ENCODE measurements at places on chromosomes 16 and 17.

DNA sequence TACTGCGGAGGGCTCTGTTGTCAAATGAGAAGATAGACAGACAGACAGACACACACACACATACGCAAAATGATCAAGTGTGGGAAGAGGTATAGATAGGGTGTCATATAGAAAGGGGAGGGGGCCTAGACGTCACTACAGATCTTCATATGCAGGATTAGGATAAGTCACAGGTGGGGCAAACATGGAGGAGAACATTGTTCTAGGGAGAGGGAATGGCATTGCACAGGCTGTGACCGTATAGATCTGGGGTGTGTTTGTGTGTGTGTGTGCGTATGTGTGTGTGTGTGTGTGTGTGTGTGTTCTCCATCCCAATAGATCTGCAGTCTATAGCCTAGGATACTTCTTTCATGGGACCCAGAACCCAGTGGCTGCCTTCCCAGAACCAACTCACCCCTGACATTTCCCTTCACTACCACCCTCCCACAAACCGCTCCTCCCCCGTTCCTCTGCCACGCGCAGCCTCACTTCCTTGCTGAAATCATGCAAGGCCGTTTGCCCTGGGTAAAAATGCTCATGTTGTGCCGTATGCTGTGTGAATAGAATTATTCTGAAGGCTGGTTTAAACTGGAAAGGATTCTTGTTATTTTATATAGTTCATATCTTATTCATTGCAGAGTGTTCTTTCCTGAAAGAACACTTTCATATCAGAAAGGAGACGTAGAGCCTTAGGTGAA lies 50.5 kb upstream of the CCL1 start:
- peak; percentile 6 for DNase-seq

DNA sequence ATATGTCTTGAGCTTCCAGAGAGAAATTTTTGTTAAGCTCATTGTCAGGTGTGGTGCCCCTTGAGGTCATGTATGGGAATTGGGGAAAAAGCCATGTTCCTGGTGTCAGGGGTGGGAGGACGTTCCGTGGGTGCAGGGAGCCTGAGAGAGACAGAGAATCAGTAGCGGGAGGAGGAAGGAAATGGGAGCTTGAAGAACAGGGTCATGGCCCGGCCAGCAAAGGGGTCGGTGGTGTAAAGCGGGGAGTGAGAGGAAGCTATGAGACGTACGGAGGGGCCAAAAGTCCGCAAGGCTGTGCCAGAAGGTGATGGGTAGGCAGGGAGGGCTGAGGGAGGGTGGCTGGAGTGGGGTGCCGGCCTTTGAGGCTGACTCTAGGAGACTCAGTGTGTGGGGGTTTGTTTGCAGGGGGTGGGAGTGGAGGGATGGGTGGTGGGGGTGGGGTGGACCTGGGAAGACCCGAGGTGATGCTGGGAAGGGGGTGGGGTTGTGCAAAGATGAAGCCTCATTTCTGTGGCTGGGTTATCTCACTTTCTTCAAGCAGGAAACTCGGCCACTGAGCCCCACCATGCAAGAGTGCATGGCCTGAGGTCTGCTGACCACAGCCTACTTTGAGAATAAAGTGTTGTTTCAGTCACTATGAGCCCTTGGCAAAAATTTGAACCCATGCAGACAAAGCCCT lies 63.6 kb downstream of the PLCG2 start:
- DNase-seq = no peak

GRCh38 chr16:66039793-66040192 lies 326.7 kb upstream of the CDH5 start:
- DNase-seq = no peak

DNA sequence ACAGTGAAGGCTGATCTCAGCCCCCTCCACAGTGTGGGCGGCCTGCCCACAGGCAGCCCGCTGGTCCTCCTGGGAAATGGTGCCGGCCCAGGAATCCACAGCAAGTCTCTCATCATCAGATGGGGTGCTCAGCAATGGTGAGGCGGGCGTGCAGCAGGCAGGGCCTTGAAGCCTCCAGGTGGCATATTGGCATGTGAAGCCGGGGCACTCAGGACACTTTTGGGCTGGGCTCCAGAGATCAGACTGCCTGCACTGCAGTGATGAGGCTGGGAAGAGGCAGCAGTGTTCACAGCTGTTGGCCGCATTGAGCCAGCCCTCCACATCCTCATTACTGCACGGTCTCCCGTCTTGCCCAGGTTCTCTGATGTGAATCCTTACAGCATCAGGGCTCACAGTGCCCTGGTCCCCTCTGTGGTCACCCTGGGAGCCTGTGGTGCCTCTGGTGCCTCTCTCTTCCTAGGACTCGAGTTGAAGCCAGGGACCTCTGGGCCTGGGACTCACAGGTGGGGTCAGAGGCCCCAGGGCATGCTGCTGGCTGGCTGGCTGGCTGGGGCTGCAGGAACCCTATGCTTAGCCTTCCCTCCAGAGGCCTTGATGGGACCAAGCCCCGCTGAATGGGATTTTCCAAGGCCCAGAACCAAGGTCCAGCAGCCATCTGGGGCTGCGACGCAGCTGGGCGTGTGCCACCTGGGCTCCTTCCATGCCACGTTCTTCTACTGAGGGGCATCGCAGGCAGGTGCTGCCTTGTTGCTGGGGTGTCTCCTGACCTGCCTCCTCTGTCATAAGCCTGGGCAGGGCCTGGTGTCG lies 48.6 kb downstream of the TNFRSF13B start:
- DNase-seq = no peak

DNA sequence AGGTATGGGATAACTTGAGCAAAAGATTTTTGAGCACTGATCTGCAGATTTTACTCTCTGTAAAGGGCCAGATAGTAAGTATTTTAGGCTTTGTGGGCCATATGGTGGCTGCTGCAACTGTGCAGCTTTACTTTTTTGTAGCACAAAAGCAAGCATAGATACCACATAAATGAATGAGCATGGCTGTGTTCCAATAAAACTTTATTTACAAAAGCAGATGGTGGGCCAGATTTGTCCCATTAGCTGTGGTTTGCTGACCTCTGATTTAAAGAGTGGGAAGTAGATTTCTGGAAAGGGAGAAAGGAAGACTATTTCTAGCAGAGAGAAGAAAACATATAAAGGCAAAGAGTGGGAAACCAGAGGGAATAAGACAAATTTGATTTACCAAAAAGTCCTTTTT lies 298.5 kb upstream of the HSBP1 start:
- no peak for DNase-seq

DNA sequence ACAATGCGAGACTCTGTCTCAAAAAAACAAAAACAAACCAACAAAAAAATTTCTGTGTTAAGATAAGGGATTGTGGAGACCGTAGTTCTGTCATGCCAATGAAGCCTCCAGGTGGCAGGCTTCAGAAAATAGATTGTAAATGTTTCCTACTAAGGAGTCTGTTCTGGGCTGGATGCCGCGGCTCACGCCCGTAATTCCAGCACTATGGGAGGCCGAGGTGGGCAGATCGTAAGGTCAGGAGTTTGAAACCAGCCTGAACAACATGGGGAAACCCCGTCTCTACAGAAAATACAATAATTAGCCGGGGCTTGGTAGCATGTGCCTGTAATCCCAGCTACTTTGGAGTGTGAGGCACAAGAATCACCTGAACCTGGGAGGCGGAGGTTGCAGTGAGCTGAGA lies 4.4 kb upstream of the SNX29 start:
- DNase-seq = no peak

GRCh38 chr16:65375651-65376050 lies 253.8 kb upstream of the CDH11 start:
- peak; percentile 8 for DNase-seq

DNA sequence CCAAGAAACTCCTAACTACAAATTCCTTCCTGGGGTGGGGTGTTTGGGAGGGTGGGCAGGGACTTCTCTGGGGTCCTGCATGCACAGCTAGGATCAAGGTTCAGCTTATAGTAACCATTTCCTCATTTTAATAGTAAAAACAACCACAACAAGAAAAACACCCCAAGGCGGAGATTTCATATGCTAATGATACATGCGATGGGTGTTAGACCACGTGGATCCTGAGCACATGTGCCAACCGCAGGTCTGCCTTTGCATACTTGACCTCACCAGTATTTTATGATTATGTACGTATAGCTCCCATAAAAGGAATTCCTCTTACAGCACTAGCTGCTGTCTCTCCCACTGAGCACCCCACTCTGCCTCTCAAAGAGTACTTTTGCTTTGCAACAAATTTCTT lies 1.9 kb downstream of the KRTAP4-11 start:
- no peak for DNase-seq

DNA sequence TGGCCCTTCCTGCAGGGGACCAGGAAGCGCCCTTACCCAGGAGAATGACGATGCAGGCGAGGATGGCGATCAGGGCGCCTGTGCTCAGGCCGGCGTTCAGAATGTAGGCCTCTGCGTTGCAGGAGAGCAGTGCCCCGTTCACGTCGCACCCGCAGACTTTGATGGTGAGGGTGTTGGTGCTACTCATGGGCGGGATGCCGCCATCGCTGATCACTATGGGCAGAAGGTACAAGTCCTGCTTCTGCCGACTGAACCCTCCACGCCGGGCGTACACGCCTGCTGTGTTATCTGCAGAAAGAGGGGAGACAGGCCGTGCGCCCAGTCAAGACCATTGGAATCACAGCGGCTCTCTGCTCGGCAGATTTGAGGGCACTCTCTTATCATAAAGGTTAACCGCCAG lies 171.1 kb downstream of the CDH11 start:
- no peak for DNase-seq

DNA sequence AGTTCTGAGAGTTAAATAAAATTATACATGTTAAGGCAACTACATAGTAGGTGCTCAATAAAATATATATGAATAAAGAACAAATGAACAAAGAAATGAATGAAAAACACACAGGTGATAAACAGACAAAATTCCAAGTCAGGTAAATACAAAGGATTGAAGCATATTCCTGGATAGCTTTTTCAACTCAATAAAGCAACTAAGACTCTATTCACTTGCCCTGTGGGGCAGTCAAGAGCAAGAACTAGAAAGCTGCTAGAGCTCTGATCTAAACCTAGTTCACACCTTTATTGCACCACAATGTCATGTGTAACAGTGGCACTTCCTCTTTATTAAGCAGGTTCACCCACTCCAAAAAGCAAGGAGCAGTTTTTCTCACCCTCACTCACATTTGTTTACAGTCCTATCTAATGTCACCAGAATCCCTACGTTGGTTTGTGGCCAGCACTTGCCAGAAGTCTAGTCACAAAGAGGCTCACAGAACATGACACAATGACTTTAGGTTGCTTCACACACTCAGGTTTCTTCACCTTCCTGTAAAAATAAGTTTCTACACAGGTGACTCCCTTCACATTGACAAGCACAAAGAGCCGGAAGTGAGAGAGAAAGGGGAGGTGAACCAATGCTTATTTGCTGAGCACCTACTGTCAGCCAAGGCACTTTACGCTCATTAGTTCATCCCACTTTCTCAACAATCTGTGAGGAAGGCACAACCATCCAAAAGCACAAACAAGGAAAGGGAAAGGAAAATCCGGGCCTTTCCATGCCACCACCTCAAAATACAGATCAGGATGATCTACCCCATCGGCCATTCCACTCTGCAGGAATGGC lies 70.8 kb downstream of the XPO6 start:
- DNase-seq = no peak

DNA sequence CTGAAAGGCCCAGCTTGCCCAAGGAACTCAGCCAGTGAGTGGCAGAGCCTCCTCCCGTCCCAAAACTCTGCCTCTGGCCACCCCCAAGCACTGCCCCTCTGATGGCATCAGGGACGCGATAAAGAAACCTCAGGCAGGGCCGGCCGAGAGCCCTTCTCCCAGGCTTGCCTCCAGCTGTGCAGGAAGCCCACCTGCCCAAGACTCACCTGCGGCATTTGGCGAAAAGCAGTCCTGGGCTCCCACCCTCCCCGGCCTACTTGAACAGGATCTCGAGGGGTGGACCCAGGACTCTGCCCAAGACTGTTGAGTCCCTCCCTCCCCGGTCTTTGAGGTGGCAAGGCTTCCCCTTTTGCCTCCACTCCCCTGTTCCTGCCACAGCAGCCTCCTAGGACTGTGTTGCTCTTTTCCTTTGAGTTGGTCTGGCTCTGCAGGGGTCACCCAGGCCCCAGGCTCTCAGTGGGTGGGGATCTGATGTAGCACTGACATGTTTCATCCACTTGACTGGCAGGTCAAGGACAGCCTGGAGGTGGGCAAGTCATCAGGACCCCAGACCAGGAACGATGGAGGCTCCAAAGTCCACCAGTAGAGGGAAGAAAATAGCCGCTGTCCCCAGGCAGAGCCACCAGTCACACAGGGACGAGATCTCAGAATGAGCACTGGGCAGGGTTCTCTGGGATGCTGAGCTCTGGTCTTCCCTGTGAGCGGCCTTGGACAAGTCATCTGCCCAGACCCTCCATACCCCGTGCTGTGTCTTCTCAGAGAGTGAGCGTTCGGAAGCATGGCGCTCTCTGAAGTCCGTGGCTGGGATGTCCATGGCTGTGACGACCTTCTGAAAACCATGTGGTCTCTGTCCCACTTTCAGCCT lies 111.0 kb upstream of the TNRC6C start:
- DNase-seq = no peak

DNA sequence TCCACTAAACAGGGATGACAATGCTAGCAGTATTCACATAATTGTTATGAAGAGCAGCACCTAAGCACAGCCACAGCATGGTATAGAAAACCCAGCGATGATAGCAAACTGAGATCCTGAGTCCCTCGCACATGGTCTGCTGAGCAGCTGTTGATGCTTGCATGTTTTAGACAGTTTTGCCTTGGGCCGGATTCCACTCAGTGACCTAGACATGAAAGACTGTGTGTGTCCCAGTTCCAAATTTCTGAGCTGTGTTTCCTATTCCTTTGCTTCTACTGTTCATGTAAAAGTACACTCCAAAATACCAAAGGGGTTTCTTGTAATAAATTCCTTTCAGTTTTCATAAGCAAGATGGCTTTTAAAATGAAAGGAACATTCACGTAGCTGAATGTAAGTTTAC lies 30.8 kb upstream of the CMTR2 start:
- no peak for DNase-seq

GRCh38 chr17:37567137-37567536 lies 42.1 kb downstream of the SYNRG start:
- no peak for DNase-seq

DNA sequence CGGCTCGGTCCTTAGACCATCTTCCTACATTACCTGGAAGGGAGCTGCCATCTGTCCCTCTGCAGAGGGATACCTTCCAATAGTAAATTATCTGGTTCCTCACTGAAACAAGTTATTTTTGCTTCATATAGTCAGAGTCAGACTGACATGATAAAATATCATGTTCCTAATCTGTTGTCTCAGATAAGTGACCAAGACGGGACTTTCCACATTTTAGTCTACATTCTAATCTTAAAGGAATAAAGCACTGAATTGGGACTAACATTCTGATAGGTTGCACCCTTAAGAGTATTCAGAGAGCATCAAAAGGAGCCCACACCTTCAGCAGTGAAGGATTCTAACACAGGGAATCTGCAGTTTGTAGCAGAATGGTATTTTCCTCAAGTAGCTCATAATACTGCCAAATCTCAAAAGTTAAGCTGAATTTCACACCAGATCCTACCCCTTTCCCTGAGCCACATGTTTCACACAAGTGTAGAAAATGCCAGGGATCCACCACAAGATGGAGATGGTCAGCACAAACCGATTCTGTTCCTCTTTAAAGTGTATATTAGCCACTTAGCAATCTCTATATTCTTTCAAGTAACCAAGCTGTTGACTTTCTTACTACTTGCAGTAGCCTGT lies 13.4 kb downstream of the GINS2 start:
- peak; percentile 52 for DNase-seq

All from iris pigment epithelial cell (primary cell).